ENCODE measurements at places on chromosomes 11 and 22.

DNA sequence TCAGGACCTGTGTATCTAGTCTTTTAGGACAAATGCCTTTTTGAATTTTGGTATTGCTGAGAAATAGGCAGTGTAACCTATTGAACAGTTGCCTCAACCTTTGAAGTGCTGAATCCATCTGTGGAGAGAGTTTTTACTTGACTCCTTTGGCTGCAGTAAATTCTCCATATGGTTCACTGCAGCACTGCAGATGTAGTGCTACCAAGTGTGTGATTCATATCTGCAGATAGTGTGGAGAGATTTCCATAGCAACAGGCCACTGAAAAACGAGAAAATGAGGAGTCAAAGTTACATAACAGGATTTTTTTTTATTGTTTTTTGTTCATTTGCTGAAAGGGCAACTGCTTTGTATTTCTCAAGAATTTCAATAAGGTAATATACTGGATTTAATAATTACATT lies 356.1 kb downstream of the RAB38 start:
- DNase-seq: no peak

DNA sequence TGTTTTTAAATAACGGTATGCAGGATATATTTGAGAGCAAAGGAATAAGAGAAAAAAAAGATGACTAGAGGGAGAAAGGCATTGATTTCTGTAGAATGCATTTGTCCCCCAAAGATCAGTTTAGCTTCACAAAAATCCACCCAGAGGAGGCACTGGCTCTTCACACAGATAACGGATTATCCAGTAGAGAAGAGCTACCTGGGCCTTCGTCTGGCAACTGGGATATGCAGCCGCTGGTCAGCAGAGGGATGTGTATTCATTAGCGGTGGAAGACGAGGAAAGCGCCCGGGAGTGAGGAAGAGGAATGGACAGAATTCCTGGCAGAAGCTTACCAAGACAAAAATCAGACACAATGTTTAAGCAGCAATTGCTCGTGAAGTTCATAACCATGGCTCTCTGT lies 5.6 kb upstream of the WT1 start:
- DNase-seq: peak; percentile 3

DNA sequence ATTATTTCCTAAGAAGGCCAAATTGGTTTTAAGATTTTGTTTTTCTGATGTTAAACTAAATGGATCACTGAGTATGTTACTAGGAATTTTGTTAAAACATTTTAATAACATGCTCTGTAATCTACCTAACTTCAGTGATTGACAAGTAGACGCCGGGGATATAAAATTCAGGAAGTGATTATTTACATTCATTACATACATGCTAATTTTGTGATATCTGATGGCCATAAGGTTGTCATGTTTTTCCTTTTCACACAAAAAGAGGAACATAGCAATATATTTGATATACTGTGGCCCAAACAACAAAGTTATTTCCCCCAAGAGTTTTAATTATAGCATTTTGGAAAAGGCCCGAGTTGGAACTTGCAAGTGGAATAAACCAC lies 12.1 kb downstream of the SCUBE1 start:
- no peak for DNase-seq

DNA sequence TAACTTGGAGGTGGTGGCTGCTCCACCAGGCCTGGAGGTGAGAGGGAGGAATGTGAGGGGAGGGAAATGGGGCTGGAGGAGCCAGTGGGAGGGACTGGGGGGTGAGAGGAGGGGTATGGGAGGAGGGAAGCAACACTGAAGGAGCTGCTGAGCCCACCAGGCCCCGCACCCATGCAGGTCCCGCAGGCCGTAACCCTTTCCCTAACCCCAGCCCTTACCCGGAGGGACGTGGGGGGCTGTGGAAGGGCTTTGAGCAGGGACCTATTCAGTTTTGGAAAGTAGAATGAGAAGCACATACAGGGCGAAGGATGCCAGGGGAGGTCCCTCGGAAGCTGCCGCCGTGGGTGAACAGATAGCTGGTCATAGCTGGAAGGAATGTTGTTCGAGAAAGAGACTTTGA lies 33.9 kb upstream of the CRYBB3 start:
- DNase-seq: no peak

DNA sequence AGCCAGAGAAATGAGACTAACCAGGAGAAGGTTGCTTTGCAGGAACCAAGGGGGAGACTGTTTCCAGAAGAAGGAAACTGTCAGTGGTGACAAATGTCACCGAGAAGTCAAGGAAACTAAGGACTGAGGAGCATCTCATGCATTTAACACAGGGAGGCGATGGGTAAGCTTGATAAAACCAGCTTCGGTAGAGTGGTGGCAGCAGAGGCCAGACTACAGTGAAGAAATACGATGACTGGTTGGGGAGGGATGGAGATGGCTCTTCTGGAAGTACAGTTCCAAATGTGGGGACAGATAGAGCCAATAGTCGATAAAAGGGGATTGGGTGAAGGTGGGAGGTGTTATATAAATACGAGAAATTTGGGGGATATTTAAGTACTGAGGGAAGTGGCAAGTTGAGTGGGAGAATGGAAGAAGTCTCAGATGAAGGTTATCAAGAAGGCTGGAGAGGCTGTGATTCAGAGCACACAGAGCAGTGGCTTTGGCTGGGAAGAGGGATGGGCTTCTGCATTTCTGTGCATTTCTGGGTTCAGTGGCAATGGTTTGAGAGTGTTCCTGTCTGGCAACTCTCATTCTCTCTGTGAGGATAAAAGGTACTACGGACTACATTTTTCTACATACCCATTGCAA lies 29.2 kb downstream of the SC5D start:
- DNase-seq: no peak

GRCh38 chr11:832529-833113 lies at the start of gene CD151:
TSS of gene CD151 (plus strand) at chr11:832952. CDS start at chr11:836070, 3,118 bp downstream.
- DNase-seq: no peak

- DNase-seq: no peak
Observed at GRCh38 chr11:44243086-44243485, 66.9 kb downstream of the ALX4 start.

DNA sequence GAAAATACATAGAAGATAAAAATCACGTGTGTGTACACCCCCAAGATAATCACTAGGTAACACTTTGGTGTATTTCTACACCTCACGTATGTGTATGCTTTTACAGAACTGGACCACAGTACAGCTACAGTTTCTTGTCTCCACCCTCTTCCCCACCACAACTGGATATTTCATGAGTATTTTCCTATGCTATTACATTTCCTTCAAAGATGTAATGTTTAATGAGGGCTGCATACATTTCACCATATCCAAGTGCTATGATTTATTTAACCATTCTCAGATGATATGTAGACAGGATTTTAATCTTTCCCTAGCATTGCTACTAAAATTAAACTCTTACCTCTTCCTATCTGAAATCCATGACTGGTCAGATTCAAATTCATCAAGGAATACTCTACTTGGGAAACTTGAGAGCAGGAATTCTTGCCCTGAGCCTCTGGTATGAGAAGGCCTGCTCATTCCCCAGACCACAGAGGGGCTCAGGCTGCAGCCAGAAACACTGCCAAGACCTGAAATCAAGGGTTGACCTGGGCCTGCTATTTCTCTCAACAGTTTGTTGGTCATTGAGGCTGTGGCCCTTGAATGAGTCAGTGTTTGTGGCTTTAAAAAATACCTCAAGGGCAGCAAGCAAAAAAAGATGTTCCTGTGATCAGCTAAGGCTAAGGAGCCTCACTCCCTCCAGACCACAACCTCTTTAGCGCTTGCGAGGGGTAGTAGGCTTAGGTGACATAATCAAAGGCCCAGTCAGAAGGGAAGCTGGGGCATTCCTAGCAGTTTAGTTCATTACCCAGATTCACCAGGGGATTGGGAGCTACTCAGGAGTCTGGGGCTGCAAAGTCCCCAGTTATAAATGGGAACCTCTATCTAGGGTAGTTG lies 55.5 kb downstream of the ABTB2 start:
- DNase-seq: no peak

DNA sequence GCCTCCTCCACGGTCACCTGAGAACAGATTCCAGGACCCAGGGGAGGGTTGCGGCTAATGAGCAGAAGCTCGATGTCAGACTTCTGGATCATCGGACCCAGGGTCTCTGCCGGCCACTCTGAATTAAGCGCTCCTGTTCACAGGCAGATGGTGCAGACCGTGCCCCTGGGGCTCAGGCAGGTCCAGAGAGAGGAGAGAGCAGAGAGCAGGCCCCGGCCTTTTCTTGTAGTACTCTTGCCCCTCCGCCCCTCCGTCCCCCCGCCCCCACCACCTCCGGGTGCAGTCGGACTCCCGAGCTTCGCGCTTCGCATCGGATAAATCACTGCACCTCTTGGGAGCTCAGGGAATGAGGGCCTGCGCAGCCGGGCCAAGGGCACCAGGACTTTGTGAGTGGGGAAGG lies 50.3 kb downstream of the RPS6KA4 start:
- DNase-seq: no peak
